RPMI7951 (cell line): ENCODE measurements at places on chromosomes 3 and 15. TPM values are rescaled to one million over a fixed set of nuclear protein-coding genes. Genes with fewer than 3 reads are reported as not detected.

GRCh38 chr15:58748852-58749531 lies 515 bp downstream of the ADAM10 start:
- peak; percentile 43 for DNase-seq

TTC21A gene
- 0.60 and 1.2 TPM in 2 replicates for total RNA-seq

GRCh38 chr3:113051787-113052186 lies 61.0 kb downstream of the GTPBP8 start:
- no peak for DNase-seq

SH2D7 gene
- total RNA-seq = not detected in 2 replicates

DNA sequence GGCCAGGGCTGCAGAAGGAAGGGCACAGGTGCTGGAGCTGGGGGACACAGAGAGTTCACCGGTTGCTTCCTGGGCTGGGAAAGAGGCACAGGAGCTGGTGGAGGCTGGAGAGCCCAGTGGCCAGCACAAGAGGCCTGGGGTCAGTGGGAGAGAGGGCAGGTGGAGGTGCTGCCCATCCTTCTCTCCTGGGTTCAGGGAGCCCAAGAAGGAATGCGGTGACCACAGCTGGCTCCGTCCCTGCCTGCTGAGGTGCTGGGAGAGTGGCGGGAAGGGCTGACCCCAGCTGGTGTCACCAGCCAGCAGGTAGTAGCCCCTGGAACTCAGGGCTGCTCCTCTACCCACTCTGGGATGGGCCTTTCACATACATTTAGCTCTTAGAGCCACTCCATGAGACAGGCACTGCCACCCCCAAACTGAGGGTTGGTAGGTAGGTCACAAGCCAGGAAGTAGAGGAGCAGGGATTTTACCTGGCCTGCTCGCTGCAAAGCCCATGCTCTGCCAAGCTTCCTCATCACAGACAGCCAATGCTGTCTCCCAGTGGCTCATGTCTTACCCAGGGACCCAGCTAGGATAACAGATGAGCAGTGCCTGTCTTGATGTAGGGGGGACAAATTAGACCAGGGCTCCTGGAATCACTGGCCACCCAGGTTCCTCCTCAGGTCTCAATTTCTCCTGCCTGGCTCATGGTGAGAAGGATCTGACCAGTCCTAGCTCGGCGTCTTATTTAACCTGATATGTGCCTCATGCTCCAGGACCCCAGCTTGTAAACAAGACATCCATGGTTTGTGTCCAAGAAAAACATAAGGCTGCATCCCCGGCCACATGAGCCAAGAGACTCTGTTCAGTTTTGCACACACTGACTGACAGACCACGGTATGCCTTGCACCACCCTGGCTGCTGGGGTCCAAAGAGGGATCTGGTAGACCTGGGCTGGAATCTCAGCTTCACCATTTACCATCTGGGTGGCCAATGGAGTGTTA lies 119.2 kb downstream of the CORO2B start:
- DNase-seq = no peak

DNA sequence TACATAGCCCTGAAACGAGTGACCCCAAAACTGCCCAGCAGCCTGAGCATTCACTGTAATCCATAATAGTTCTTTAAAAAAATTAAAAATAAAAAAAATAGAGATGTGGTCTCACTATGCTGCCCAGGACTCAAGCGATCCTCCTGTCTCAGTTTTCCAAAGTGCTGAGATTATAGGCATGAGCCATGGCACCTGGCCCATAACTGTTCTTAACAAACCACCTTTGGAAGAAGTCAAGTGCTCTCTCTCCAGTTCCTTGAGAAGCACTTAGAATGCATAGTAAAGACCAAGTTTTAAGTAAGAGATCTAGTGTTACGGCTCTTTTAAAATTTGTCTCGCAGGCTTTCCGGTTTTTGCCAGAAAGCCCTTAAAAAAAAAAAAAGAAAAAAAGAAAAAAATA lies 8.2 kb downstream of the CDC25A start:
- no peak for DNase-seq

DNA sequence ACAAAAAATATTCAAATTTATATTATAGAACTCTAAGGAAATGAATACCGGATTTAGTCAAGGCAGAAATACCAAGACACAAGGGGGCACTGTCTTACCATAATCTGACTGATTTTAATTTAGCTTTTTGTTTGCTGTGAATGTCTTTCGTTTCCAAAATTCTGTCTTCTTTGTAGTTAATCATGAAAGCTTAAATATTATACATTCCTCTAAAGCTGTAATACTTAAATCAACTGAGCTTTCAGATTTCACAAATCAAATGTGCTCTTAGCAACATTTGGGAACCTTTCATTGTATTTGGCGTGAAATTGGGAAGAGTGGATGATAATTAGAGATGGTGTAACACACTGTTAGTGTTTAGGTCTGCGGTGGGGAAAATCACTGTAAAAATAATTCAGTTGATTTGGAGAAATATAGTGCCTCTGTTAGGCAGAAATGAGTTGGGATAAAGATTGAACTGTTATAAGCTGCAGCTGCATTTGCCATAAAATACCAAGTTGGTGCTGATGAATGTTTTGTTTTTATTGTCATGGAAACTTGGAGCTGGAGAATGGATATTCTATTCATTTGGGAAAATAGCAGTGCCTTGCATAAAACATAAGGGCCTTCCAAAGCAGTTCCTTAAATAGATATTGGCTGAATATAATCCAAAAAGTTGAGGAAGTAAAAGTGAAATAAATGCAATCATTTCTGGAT lies 228.2 kb downstream of the TCF12 start:
- peak; percentile 57 for DNase-seq

ESYT3 gene
- total RNA-seq = 0.12 and 0.20 TPM in 2 replicates

ERC2 gene
- total RNA-seq = 0.10 and 0.24 TPM in 2 replicates

DNA sequence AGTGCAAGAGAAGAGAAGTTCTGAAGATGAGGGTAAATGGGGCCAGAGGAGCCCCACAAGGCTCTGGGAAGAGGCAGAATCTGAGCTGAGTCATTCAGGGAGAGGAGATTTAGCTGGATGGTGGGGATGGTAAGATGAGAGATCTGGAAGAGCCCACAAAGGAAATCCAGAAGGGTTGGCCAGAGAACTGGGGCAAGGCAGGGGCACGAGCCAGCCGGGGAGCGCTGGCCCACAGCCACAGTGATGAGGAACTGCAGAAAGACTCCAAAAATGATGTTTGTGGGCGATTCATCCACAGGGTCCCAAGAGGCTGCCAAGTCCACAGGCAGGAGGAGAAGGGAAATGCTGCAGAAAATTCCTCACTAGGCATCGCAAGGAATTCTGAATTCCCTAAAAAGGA lies 75.9 kb upstream of the ATP2B2 start:
- DNase-seq = peak; percentile 44

- DNase-seq = no peak
Observed at GRCh38 chr3:149227591-149228268, 6.1 kb upstream of the CP start.
